ENCODE measurements at places on chromosomes 4 and X.

- no peak for DNase-seq
Measured at GRCh38 chr4:4914059-4914820, 54.8 kb downstream of the MSX1 start.

- DNase-seq: no peak
Measured at GRCh38 chr4:5921101-5921980, 28.5 kb upstream of the CRMP1 start.

- no peak for DNase-seq
Measured at GRCh38 chr4:128347930-128348660, 60.5 kb upstream of the PGRMC2 start.

DNA sequence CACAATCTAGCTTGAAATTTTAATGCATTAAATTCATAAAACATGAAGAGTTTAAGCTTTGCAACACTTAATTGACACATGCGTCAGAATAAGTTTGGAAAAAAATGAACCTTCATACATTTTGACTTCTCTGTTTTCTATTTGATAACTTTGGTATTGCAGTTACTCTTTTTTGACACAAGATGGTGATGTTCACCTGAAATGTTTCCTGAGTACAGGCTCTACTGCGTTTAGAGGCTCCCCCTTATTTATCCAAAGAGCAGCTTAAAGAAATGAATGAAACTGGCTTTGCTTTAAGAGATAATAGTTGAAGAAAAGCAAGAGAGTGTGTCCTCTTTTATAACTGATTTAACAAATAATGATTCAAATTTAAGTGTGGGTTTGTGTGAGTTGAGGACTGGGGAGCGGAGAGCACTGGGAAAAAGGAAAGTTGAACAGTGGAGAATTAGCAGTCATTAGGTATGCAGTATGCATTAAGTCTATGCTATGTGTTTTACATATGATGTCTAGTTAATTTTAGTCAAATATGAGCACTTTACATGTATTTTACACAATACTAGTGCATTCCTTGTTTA lies 180.6 kb upstream of the NUDT6 start:
- DNase-seq: no peak

DNA sequence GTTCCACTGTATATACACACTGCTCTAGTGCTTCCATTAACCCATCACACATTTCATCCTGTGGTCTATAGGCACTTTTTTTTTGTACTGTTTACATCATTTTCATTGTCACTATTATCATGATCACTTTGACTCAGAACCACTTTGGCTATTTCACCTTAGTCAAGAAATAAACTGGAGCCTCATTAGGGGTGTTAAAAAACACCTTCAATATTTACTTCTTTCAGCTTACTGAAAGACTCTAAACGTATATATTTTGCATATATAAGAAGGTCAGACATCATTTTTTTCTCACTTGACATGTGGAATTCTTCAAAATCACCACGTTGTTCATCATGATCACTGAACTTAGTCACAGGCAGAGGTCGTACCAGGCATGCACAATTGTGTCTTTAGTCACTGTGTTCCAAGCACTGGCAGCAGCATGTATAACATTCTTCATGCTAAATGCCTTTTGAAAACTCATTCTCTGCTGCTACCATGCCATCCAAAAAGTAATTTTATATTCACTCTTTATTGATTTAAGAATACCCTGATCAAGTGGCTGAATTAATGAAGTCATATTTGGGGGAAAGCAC lies 229.2 kb upstream of the ARSJ start:
- no peak for DNase-seq

DNA sequence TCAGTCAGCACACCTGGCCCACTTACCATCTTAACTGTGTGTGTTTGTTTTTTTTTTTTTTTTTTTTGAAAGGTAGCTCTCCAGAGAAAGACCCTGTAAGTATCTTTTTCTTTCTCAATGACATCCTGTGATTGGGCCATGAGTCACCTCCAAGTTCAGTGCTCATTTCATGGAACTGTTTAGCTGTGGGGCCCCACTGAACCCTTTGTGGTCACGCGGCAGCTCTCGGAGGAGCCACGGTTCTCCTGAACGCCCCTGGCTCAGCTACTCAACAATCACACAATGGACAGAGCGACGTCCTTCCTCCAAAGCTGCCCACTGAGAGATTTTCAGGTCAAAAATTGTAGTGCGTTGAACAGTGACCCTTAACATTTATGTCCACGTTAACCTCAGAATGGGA lies 14.2 kb upstream of the IL3RA start:
- no peak for DNase-seq

DNA sequence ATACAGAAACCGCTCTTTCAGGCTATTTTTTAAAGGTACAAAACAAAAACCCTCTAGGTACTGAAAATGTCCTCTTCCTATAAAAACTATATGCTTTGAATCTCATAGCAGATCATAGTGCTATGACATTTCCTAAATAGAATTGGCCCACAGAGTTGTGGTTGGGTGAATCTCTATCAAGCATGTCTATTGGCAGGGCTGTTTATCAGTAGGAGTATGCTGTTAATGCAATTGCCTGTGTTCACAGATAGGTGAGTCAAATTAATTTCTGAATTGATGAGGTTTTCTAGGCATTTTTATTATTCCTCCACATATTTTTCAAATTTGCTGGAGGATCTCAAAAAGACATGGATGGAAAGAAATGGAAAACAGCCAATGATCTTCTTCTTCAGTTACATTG lies 73.9 kb downstream of the QRFPR start:
- DNase-seq: no peak

- DNase-seq: no peak
Measured at GRCh38 chrX:77900688-77901087, 1.4 kb downstream of the COX7B start.

DNA sequence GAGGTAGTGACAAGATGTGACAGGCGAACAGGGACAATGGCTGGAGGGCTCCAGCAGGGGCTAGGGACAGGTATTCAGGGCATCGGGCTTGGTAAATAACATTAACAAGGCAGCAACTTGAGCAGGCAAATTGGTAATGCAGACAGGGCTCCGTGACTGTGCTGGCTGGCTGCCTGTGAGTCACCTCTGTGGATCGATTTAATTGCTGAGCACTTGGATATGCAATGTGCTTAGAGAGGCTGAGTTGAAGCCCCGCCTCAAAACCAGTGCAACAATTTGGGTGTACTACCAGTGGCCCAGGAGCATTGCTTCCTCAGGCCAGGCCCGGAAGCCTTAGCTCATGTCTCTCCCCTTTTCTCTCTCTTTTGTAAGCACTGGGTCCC lies 19.5 kb downstream of the CNGA2 start:
- DNase-seq: no peak

DNA sequence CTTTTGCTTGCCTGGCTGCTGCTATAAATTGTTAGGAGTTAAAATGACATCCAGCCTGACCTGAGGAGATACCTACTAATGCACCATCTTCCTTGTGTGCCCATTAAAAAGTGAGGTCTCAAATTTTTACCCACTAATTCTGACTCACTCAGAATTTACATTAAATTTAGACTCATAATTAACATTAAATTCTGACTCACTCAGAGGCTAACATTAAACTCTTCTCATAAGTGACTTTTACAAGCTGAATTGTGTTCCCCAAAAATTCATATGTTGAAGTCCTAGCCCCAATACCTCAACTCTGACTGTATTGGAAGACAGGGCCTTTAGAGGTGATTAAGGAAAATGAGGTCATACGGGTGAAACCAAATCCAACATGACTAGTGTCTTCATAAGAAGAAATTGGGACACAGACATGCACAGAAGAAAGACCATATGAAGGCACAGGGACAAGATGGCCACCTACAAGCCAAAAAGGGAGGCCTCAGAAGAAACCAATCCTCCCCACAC lies 11.8 kb downstream of the CASP6 start:
- no peak for DNase-seq

DNA sequence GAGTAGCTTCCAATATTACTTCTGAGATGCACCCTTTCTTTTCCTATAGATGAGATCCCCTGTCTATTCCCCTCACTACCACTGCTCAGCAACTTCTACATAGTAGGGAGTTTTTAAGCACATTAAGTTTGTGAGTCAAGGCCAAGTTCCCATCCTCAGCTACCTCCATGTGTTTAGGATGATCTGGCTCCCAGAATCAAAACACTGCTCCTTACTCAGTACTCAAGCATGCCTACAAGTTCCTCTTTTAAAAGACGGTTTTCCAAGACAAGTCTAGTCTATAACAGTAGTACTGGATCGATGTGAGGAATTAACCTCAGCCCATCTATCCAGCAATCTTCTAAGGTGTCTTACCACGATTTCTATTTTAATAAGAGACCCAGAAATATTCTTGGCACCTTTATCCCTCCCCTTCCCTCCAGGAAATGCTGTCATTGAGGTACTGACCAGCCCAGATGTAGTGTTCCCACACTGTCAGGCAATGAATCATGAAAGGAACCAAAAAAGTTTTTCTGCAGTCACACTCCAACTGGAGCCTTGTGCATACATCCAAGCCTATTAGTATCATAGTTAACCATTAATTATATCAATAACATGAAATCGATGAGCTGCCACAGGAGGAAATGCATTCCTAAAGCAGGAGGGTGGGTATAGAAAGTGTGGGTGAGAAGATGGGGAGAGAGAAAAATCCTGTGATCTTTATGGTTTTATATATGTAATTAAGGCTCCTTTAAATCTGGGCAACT lies 29.6 kb downstream of the AREG start:
- no peak for DNase-seq

GRCh38 chr4:141905751-141906150 lies 269.4 kb downstream of the IL15 start:
- DNase-seq: no peak

GRCh38 chrX:101417190-101417589 lies 9.2 kb downstream of the HNRNPH2 start:
- no peak for DNase-seq
